PC-9 (cell line): ENCODE measurements at places on chromosomes 16 and 17. TPM values are rescaled to one million over a fixed set of nuclear protein-coding genes. Genes with fewer than 3 reads are reported as not detected.

GRCh38 chr16:19431636-19432340 is 14.1 kb downstream of the TMC5 start:
- H3K4me3 ChIP-seq, result no peak overlapping the region
- DNase-seq, result no peak
- H3K36me3 ChIP-seq, result peaks cover 27% of the 10 kb centered on the region
- peaks cover 22% of the 10 kb centered on the region for H3K4me1 ChIP-seq
- peak overlapping the region; percentile 87 for H3K27ac ChIP-seq

- no peak for DNase-seq
- H3K27ac ChIP-seq, result no peak overlapping the region
- no peak overlapping the region for H3K4me3 ChIP-seq
- H3K36me3 ChIP-seq, result no peaks in the 10 kb centered on the region
These were observed 3.6 kb downstream of the STAC2 start for GRCh38 chr17:39222151-39222550.

GRCh38 chr17:9668517-9668916 is 23.2 kb downstream of the USP43 start:
- DNase-seq, result peak; percentile 54
- no peak overlapping the region for H3K4me3 ChIP-seq
- peak overlapping the region; percentile 74 for H3K27ac ChIP-seq
- H3K36me3 ChIP-seq, result no peaks in the 10 kb centered on the region

PDK2 gene
- 38.6 and 58.7 TPM in 2 replicates for total RNA-seq

GRCh38 chr16:5422643-5423496 is 325.3 kb upstream of the EEF2KMT start:
- H3K27me3 ChIP-seq, result peaks cover 34% of the 10 kb centered on the region
- H3K27ac ChIP-seq, result no peak overlapping the region
- H3K36me3 ChIP-seq, result no peaks in the 10 kb centered on the region
- H3K4me3 ChIP-seq, result no peak overlapping the region

DNA sequence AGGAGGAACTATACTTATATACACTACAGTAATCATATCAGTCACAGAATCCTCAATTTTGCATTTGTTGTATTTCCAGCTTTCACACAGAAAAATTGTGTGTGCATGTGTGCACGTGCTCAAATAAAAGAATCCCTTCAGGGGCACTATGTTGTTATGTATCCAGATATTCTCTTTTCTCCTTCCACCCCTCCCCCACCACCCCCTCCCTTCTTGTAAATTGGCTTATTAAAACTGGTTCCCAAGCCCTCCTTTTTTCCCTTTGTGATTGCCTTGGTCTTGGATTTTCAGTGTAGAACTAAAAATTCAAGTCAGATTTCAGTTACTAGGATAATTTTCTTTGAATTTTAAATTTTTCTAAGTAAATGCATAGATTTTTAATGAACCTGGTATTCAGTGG is 86.3 kb downstream of the WNT3 start:
- H3K27ac ChIP-seq, result no peak overlapping the region
- H3K36me3 ChIP-seq, result no peaks in the 10 kb centered on the region
- H3K4me1 ChIP-seq, result peaks cover 19% of the 10 kb centered on the region
- H3K27me3 ChIP-seq, result no peaks in the 10 kb centered on the region

SLC16A11 gene
- total RNA-seq, result not detected in 2 replicates

GAST gene
- 0.87 TPM in 1 of 2 replicates, not detected in the other for total RNA-seq

CMTM4 gene
- total RNA-seq, result 81.3 and 105 TPM in 2 replicates

DNA sequence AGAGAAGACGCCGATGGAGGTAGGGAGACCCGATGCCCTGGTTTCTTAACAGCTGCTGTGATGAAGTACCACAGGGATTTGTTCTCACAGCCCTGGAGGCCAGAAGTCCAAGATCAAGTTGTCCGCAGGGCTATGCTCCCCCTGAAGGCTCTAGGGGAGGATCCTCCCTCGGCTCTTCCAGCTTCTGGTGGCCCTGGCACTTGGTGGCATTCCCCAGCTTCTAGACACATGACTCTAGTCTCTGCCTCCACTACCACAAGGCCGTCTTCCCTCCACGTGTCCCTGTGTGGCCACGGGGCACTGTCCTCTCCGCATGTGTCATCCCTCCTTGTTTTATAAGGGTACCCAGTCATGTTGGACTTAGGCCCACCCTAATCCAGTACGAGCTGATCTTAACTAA is 375.2 kb downstream of the SLC39A11 start:
- no peak for DNase-seq
- H3K4me1 ChIP-seq, result peaks cover 55% of the 10 kb centered on the region
- peak overlapping the region; percentile 90 for H3K27ac ChIP-seq
- peak overlapping the region; percentile 44 for H3K4me3 ChIP-seq
- peaks cover 10% of the 10 kb centered on the region for H3K36me3 ChIP-seq

DNA sequence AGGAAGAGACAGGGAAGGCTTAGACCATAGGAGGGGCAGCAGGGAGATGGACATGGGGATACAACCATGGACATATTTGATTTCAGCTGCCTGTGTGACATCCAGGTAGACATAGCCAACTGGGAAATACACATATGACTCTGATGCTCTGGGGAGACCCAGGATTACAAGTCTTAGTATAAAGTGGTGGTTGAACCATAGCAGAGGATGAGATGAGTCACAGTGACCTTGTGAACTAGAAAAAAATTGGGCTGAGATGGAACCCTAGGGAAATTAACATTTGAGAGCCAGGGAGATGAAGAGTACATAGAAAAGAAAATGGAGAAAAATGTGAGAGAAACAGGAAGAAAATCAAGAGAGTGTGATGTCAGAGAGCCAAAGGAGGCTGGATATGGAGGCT is 10.2 kb downstream of the MARCHF10 start:
- no peak for DNase-seq
- H3K27me3 ChIP-seq, result no peaks in the 10 kb centered on the region
- peaks cover 37% of the 10 kb centered on the region for H3K4me1 ChIP-seq
- no peak overlapping the region for H3K27ac ChIP-seq
- H3K4me3 ChIP-seq, result no peak overlapping the region

GRCh38 chr16:86218479-86219170 is 291.7 kb upstream of the FOXF1 start:
- H3K27ac ChIP-seq, result no peak overlapping the region
- no peaks in the 10 kb centered on the region for H3K4me1 ChIP-seq
- H3K36me3 ChIP-seq, result no peaks in the 10 kb centered on the region
- no peak overlapping the region for H3K4me3 ChIP-seq
- DNase-seq, result no peak

C1QTNF8 gene
- not detected in 2 replicates for total RNA-seq

DNA sequence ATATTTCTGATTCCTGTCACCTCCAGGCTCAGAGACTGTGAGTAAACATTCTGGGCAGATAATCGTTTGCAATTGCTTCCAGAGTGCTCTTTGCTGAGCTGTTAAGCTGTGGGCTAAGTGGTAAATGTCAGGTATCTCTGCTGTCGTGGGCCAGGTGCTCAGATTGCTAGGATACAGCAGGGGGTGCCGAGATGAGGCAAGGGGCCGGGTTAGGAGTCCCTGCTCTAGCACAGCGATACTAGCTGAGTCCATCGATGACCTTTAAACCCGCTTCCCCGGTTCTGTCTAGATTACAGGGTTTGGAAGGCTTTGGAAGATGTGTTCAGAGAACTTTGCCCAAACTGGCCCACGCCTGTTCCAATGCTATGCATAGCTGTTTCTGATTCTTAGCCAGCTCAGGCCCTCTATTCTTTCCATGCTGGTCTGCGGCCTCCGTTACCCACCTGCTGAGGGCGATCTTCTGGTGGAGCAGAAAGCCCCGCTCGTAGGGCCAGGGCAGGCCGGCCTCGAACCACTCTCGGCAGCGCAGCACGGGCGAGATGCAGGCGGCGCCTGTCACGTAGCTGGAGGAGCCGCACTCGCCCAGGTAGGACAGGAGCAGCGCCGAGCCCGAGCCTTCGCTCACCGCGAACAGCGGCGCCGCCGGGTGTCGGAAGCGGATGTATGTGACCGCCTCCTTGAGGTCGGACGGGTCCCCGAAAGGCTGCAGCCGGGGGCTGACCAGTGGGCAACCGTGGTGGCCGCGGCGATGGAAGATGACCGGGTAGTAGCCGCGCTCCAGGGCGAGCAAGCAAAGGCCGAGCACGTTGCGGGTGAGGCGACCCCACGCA is 979 bp downstream of the ABHD15 start:
- peak; percentile 52 for DNase-seq
- peak overlapping the region; percentile 29; the same call in 1 of the 2 replicates for H3K27ac ChIP-seq
- no peaks in the 10 kb centered on the region for H3K27me3 ChIP-seq
- H3K36me3 ChIP-seq, result no peaks in the 10 kb centered on the region; the same call in 1 of the 2 replicates
- peak overlapping the region; percentile 76 for H3K4me3 ChIP-seq

DNA sequence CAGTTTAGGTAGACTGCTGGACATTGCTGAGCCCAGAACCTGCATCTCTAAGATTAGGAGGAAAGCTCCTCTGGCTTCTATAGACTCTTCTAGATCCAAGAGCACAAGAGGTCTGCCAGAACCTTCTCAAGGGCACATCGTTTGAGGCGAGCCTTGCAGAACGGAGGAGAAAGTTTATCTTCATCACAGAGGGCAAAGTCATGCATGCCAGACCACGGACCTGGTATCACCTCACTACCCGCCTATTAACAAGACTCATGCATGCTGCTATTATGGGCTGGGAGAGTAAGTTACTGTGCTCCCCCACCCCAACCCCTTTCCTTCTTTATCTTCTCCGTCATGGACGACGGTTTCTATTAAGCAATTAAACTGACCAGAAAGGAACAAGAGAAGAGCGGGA is 23.3 kb downstream of the MYH11 start:
- H3K4me1 ChIP-seq, result no peaks in the 10 kb centered on the region
- no peak overlapping the region for H3K4me3 ChIP-seq
- no peaks in the 10 kb centered on the region for H3K36me3 ChIP-seq

CYGB gene
- 0.93 and 1.1 TPM in 2 replicates for total RNA-seq

DNA sequence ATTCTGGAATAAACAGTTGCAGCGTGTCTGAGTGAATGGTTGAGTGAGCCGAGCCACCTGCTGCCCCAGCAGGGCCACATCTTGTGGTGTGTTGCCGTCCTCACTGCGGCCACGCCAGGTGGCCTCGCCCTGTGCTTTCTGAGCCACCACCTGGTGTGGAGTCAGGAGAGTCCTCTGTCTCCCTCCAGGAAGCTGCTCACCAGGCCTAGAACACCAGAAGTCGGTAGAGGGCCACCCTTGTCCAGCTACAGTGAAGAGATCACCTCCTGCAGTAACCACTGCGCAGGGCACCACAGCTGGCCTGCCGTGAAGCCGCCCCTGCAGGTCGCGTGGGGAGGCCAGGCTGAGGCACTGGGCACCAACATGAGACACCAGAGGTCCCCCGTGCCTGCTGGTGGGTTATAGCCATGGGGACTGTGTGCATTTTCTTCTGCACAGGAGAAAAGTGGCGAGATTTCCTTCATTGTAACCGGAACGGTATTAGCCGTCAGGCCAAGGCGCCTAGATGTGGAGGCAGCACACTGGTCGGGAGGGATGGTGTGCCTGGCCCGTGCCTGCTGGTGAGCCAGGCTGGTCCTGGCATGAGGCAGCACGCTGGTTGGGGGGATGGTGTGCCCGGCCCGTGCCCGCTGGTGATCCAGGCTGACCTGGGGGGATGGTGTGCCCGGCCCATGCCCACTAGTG is 28.9 kb upstream of the FOXK2 start:
- no peak overlapping the region for H3K4me3 ChIP-seq
- no peaks in the 10 kb centered on the region for H3K27me3 ChIP-seq
- DNase-seq, result no peak
- H3K4me1 ChIP-seq, result peaks cover 13% of the 10 kb centered on the region
- no peaks in the 10 kb centered on the region for H3K36me3 ChIP-seq

- H3K27me3 ChIP-seq, result peaks cover 9% of the 10 kb centered on the region; the same call in 1 of the 2 replicates
- H3K4me1 ChIP-seq, result no peaks in the 10 kb centered on the region
- H3K4me3 ChIP-seq, result no peak overlapping the region
These were observed 12.2 kb upstream of the ELAC2 start for GRCh38 chr17:13030056-13030455.

DNA sequence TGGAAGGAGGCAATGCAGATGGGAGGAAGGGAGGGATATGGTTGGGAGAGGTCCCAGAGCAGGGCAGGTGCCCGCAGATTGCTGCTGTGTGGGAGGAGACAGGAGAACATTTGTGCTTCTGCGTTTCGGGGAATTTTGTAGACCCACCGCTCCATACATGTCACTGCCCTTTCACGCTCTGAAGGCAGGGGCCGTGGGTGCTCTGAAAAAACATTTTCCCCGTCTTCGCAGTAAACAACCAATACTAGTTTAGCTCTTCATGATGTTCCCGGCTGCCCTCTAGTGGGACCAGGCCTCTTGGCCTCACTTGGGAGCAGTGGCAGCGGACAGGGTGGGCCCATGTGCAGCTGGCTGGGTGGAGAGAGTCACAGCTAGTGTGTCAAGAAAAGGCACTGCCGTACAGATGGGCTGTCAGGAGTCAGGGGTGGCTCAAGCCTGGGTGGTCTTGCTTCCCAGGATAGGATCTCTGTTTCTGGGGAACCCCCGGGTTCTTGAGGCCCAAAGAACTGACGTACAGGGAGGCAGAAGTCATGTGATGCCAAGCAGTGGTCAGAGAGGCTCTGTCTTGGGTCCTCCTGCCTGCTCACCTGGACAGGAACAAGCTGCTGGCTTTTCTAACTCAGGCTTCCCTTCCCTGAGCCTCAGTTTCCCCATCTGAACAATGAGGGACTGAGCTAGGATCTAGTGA is 46.5 kb upstream of the CPNE2 start:
- no peaks in the 10 kb centered on the region for H3K36me3 ChIP-seq
- no peak overlapping the region for H3K4me3 ChIP-seq
- H3K27me3 ChIP-seq, result no peaks in the 10 kb centered on the region
- 0 out of 2 replicates have a peak, but pooled peaks cover 8% of the 10 kb centered on the region for H3K4me1 ChIP-seq
- H3K27ac ChIP-seq, result no peak overlapping the region

PRSS22 gene
- 98.2 and 99.7 TPM in 2 replicates for total RNA-seq

DNA sequence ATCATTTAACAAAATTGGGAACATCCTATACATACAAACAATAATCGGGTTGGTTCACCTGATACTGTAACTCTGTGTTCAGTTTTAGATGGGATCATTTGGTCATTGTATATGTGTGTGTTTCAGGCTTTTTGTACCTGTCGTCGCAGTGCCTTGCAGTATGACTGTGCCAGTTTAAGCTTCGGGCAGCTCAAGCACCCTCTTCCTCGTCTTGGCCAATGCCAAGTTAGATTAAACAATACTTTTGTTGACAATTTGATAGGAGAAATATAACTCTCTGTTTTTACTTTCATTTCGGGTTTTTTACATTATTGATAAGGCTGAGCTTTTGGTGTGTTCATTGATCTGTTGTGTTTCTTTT is 37.0 kb upstream of the ARHGAP17 start:
- H3K4me3 ChIP-seq, result no peak overlapping the region
- no peak overlapping the region for H3K27ac ChIP-seq
- no peak for DNase-seq
- no peaks in the 10 kb centered on the region for H3K36me3 ChIP-seq
- H3K27me3 ChIP-seq, result no peaks in the 10 kb centered on the region

DNA sequence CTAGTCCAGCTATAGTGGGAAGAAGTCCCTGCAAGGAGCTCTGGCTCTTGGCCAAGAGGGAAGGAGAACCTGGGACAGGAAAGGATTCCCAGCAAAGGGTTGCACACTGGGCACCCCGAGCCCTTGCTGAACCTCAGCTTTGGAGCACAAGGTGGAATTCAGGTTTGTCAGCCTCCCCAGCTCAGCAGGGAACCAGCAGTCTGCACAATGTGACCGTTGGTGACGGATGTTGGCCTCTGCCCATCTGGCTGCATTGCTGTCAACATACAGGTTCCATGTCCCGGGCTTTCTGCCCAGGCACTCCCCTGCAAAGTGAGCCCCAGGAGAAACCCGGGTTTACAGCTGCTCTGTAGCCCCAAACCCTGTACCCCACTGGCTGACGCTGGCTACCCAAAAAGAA is 6.7 kb downstream of the RPRML start:
- DNase-seq, result no peak
- no peak overlapping the region for H3K27ac ChIP-seq
- H3K4me1 ChIP-seq, result peaks cover 10% of the 10 kb centered on the region; the same call in 1 of the 2 replicates
- no peaks in the 10 kb centered on the region for H3K36me3 ChIP-seq
